ENCODE measurements at places on chromosomes 12 and 14. TPM values are rescaled to one million over a fixed set of nuclear protein-coding genes. Genes with fewer than 3 reads are reported as not detected.

TOMM20L gene
- total RNA-seq = not detected

CRACR2A gene
- total RNA-seq = 25.3 TPM

SERPINA1 gene
- total RNA-seq = not detected

ITPR2 gene
- total RNA-seq = 37.9 TPM

CLEC4A gene
- total RNA-seq = 1.4 TPM

NTN4 gene
- total RNA-seq = not detected

DNA sequence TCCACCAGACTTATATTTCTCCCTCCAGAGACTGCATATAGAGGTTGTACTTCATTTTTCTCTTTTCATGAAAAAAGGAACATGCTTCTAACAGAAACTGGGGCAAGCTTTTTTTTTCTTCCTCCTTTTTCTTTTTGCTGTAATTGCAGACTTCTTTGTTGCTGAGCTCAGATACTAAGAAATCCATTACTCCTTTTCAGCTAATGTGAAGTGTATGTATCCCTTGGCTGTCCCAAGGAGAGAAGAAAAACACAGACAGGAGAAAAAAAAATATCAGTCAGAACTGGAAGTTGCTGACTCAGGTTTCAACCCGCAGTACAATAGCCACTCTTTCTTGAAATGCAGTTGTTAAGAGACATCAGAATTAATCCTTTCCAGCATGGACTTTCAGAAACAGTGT lies 1248.4 kb downstream of the LRFN5 start:
- no peak for DNase-seq
- no peak overlapping the region for H3K27ac ChIP-seq
- H3K4me1 ChIP-seq = no peaks in the 10 kb centered on the region
- H3K4me3 ChIP-seq = no peak overlapping the region

DNA sequence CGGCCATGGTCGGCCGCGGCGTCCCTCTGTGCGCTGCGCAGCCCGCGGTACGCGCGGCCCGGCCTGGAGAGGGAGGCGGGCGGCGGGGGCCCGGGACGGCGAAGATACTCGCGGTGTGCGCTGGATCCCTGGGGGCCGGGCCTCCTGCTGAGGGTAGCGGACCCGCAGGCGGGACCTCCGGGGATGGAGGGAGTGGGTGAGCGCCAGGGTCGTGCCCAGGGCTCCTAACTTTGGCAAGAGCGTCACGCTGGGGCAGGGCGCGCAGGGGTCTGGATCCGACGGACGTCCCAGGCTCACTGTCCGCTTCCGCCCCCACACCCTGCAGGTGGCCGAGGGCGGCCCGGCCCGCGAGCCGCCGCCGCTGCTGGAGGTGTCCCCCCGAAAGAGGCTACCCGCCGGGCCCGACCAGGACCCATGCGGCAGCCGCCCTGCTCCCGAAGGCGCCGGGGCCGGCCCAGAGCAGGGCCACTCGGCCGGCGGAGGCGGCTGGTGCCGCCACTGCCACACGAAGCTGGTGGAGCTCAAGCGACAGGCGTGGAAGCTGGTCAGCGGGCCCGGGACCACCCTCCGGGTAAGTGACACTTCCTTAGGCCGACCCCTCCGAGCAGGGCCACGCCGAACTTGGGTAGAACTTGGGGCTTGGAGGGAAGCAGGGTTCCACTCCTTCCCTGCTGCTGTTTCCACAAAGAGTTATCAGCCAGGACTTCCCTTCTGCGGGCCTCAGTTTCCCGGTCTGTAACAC lies 502 bp downstream of the KIF26A start:
- no peaks in the 10 kb centered on the region for H3K36me3 ChIP-seq
- peak; percentile 5 for DNase-seq
- H3K4me1 ChIP-seq = peaks cover 2% of the 10 kb centered on the region

DNA sequence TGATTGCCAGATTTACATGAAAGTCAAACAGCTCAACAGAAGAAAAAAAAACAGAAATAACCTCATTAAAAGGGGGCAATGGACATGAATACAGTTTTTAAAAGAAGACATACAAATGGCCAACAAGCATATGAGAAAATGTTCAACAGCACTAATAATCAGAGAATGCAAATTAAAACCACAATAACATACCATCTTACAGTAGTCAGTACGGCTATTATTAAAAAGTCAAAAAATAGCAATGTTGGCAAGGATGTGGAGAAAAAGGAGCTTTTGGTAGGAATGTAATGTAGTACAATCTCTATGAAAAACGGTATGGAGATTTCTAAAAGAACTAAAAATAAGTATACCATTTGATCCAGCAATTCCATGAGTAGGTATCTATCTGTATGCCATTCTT lies 272.1 kb downstream of the CEP128 start:
- no peaks in the 10 kb centered on the region for H3K27me3 ChIP-seq
- no peak overlapping the region for H3K4me3 ChIP-seq
- H3K27ac ChIP-seq = no peak overlapping the region
- H3K4me1 ChIP-seq = no peaks in the 10 kb centered on the region
- no peak for DNase-seq

GRCh38 chr12:68199127-68199526 lies 26.5 kb downstream of the IL26 start:
- no peak overlapping the region for H3K27ac ChIP-seq
- no peak for DNase-seq
- H3K4me1 ChIP-seq = peaks cover 37% of the 10 kb centered on the region
- no peak overlapping the region for H3K4me3 ChIP-seq
- no peaks in the 10 kb centered on the region for H3K27me3 ChIP-seq

GRCh38 chr14:34119107-34119858 lies 168.4 kb upstream of the EGLN3 start:
- H3K27me3 ChIP-seq = peaks cover 8% of the 10 kb centered on the region
- no peaks in the 10 kb centered on the region for H3K4me1 ChIP-seq
- no peak for DNase-seq
- H3K27ac ChIP-seq = no peak overlapping the region
- H3K4me3 ChIP-seq = no peak overlapping the region

- no peak for DNase-seq
- H3K27me3 ChIP-seq = no peaks in the 10 kb centered on the region
- H3K4me1 ChIP-seq = peaks cover 23% of the 10 kb centered on the region
- peaks cover 65% of the 10 kb centered on the region for H3K36me3 ChIP-seq
Measured at GRCh38 chr12:124474709-124475108, 92.7 kb downstream of the NCOR2 start.

GRCh38 chr14:81801921-81802320 lies 268.3 kb upstream of the SEL1L start:
- no peaks in the 10 kb centered on the region for H3K4me1 ChIP-seq
- no peak for DNase-seq
- H3K27ac ChIP-seq = no peak overlapping the region
- no peaks in the 10 kb centered on the region for H3K27me3 ChIP-seq

- H3K4me3 ChIP-seq = peak overlapping the region; percentile 80
- DNase-seq = peak; percentile 8
- no peaks in the 10 kb centered on the region for H3K36me3 ChIP-seq
- peaks cover 41% of the 10 kb centered on the region for H3K4me1 ChIP-seq
- no peaks in the 10 kb centered on the region for H3K27me3 ChIP-seq
Measured at GRCh38 chr14:65846196-65846868, 433.8 kb downstream of the FUT8 start.

DNA sequence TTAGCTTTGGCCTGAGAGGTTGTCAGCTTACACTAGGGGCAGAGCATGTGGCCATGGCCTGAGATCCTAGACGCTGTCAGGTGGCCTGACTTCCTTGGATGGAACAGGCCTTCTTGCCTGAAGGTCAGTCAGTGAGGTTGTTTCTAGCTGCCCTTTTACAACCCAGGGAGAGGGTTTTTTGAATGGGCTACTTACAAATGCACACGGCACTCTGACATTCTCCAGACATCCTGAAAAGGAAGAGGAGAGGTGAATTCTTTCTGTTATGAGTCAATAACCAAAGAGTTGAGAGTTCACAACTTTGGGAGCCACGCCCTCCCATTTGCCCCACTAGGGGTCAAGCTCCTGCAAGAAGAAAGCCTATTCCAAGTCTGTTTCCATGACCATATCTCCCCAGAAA lies 7.8 kb downstream of the KRT76 start:
- no peak overlapping the region for H3K4me3 ChIP-seq
- no peaks in the 10 kb centered on the region for H3K27me3 ChIP-seq
- DNase-seq = no peak
- H3K27ac ChIP-seq = no peak overlapping the region
- H3K4me1 ChIP-seq = no peaks in the 10 kb centered on the region

- H3K4me3 ChIP-seq = no peak overlapping the region
- H3K27me3 ChIP-seq = no peaks in the 10 kb centered on the region
- H3K4me1 ChIP-seq = peaks cover 1% of the 10 kb centered on the region
- peaks cover 11% of the 10 kb centered on the region for H3K36me3 ChIP-seq
- H3K27ac ChIP-seq = no peak overlapping the region
- DNase-seq = no peak
Measured at GRCh38 chr14:86022031-86022629, 492.2 kb downstream of the FLRT2 start.

DNA sequence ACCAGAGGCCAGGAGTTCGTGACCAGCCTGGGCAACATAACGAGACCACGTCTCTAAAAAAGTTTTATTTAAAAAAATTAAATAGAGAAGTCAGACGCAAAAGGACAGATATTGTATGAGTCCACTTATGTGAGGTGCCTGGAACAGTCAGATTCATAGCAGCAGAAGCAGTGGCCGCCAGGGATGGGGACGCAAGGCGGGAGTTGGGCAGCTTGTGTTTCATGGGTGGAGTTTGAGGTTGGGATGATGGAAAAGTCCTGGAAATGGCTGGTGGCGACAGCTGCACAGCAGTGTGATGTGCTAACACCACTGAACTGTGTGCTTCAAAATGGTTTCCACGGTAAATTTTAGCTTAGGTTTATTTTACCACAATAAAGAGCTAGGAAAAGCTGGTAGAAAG lies 57.6 kb upstream of the DDX11 start:
- no peaks in the 10 kb centered on the region for H3K36me3 ChIP-seq
- peaks cover 3% of the 10 kb centered on the region for H3K27me3 ChIP-seq
- no peak for DNase-seq
- H3K27ac ChIP-seq = no peak overlapping the region
- H3K4me1 ChIP-seq = no peaks in the 10 kb centered on the region

DNA sequence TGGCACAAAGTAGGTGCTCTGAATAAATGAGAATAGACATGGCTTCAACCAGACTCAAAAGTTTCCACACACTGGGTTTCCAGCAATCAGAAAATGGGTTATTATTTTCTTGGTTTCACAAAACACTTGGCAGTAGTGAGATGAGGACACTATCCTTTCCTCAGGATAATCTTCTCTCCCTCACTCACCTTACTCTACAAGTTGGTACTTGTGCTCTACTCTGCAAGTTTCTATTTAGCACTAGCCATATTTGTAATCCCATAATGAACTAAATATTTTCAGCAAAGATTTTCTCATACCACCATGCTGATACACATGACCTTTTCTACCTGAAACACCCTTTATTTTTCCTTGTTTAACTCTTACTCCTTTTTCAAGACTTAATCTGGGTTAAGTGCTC lies 137.7 kb downstream of the FOXA1 start:
- peaks cover 9% of the 10 kb centered on the region for H3K36me3 ChIP-seq
- no peak overlapping the region for H3K4me3 ChIP-seq
- DNase-seq = no peak

- no peak overlapping the region for H3K27ac ChIP-seq
- H3K4me3 ChIP-seq = no peak overlapping the region
- no peaks in the 10 kb centered on the region for H3K4me1 ChIP-seq
Measured at GRCh38 chr12:41709463-41710285, 435.0 kb downstream of the GXYLT1 start.
